ENCODE measurements at places on chromosomes 7 and 10. TPM values are rescaled to one million over a fixed set of nuclear protein-coding genes. Genes with fewer than 3 reads are reported as not detected.

The MACC1 gene
- under 0.01 TPM for total RNA-seq

The MLXIPL gene
- not detected for total RNA-seq

The MMP21 gene
- 0.07 TPM for total RNA-seq

The SLC26A3 gene
- total RNA-seq = not detected

The RBP4 gene
- not detected for total RNA-seq

The STX1A gene
- 21.8 TPM for total RNA-seq

The PSMA2 gene
- 101 TPM for total RNA-seq

The HKDC1 gene
- total RNA-seq = not detected

The AGAP5 gene
- 1.8 TPM for total RNA-seq

The CACUL1 gene
- total RNA-seq = 27.4 TPM

The EEPD1 gene
- total RNA-seq = 0.33 TPM

The TBC1D12 gene
- total RNA-seq = 13.4 TPM

The ZNF239 gene
- total RNA-seq = 1.1 TPM

The MDH2 gene
- 36.2 TPM for total RNA-seq

The ADAMTS14 gene
- under 0.01 TPM for total RNA-seq

The SPDYE1 gene
- total RNA-seq = not detected

The FAM180A gene
- not detected for total RNA-seq

The LAMB4 gene
- 0.18 TPM for total RNA-seq

The PRRT4 gene
- total RNA-seq = not detected

The SEMA3D gene
- 0.95 TPM for total RNA-seq

The ZNF467 gene
- 2.7 TPM for total RNA-seq

The HOXA7 gene
- total RNA-seq = 0.13 TPM

The LAMB1 gene
- total RNA-seq = 685 TPM

The TMUB1 gene
- total RNA-seq = 18.0 TPM
